ENCODE measurements at places on chromosomes 7 and 10.

- DNase-seq, result no peak
Observed at GRCh38 chr7:136517971-136518370, 350.5 kb upstream of the CHRM2 start.

GRCh38 chr7:95971716-95972115, 199.4 kb downstream of the DYNC1I1 start:
- DNase-seq, result no peak

GRCh38 chr10:73287441-73287840, 35.0 kb upstream of the MRPS16 start:
- DNase-seq, result no peak

GRCh38 chr7:7922684-7923385, 45.8 kb upstream of the GLCCI1 start:
- DNase-seq, result no peak

DNA sequence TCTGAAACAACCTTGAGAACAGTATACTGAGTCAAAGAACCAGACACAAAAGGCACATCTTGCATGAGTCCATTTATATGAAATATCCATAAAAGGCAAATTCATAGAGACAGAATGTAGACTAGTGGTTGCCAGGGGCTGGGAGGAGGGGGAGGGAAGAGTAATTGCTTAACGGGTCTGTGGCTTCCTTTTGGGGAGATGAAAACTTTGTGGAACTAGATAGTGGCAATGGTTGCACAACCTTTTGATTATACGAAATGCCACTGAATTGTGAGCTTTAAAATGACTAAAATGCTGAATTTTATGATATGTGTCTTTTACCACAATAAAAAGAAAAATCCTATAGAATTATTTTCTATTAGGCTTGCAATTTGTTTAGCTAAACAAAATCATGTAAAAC, 16.8 kb downstream of the ADRB1 start:
- DNase-seq, result no peak

- DNase-seq, result no peak
Observed at GRCh38 chr10:21260506-21261149, 264.9 kb downstream of the SKIDA1 start.

DNA sequence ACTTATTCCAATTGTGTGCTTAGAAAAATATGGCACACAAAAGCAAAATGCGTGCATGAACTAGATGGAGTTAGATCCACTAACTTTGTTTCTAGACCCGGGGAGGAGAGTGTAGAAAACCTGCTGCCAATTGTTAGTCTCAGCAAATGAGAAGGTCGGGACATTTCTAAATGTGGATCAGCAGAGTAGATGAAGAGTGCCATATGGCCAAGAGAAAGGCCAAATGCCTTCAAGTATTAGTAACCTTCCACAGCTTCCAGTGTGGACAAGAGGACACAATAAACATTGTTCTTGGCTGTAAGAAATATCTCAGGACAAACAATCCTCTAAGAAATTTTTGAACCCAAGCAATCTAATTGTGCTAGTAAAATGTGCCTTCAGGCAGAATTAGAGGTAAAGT, 690.3 kb downstream of the REEP3 start:
- no peak for DNase-seq

All from activated naive CD8-positive, alpha-beta T cell treated with anti-CD3 and anti-CD28 coated beads, Interleukin-2, amount 50 U/mL, for 24 hours (primary cell).